ENCODE measurements at places on chromosomes 5 and 9.

DNA sequence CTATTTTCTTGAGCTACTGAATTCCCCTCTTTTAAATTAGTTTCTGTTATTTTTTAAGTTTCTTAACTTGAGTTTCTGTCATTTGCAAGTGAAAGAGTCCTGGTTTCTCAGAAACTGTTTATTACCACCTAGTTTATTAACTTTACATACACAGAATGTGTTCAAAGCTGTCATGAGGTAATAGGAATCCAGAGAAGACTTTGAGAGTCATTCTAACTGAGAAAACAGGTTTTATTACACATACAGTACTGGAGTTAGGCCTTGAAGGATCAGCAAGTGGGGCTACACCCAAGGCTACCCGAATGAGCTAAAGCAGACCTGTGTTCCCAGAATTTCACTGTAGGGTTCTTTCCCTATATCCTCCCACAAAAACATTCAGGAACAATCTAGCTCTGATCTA lies 33.1 kb downstream of the FAM114A2 start:
- no peak for DNase-seq

DNA sequence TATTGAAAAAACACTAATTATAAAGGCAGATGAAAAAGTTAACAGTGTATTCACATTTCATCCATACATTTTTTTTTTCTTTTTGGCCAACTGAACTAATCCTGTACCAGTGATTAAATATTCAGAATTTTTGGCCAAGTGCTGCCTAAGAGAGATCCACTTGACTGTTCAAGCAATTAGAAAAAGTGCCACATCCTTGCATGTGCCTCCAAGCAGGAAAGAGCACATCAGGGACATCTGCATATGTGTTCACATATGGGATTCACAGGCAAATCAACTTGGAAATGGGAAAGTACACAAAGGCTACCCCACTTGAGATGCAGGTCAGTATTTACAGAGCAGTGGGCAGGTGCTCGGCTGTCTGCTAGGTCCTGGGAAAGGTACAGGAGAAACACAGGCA lies 163.3 kb upstream of the LHFPL2 start:
- DNase-seq = no peak

DNA sequence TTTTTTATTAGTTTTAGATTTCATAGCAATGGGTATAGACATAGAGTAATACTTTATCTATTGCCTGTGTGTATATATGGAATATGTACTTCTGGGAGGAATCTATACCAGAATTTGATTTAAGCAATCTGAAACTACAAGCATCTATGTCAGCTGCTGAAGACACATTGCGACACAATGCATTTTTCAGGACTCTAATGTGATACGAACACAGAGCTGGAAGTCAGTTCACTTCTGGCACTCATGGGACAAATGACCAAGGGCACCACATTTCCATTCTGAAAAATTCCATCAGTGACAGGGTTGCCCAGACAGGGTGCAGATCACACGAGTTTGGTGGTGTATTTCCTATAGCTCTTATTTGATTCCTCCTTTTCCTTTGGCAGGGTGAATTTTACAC lies 259.5 kb downstream of the NTRK2 start:
- no peak for DNase-seq

- no peak for DNase-seq
Measured at GRCh38 chr9:88800329-88800682, 191.0 kb upstream of the S1PR3 start.

GRCh38 chr5:168976311-168976970 lies 324.5 kb downstream of the SLIT3 start:
- DNase-seq = no peak

GRCh38 chr5:85604378-85604777 lies 1013.4 kb upstream of the COX7C start:
- no peak for DNase-seq

- DNase-seq = no peak
Measured at GRCh38 chr5:149740866-149741459, 10.9 kb downstream of the PPARGC1B start.

- DNase-seq = no peak
Measured at GRCh38 chr5:139746691-139747582, 48.7 kb upstream of the PSD2 start.

DNA sequence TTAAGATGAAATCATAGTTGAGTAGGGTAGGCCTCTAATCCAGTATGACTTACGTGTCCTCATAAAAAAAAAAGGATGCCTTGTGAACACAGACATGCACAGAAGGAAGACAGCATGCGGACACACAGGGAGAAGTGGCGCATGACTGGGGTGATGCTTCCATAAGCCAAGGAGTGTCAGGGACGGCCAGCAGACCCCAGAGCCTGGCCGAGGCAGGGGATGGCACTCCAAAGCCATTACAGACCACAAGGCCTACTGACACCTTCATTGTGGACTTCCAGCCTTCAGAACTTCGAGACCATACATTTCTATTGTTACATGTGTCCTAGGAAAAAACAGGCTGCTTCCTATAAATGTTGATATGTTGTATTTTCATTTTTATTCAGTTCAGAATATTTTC lies 19.9 kb downstream of the EHMT1 start:
- no peak for DNase-seq

DNA sequence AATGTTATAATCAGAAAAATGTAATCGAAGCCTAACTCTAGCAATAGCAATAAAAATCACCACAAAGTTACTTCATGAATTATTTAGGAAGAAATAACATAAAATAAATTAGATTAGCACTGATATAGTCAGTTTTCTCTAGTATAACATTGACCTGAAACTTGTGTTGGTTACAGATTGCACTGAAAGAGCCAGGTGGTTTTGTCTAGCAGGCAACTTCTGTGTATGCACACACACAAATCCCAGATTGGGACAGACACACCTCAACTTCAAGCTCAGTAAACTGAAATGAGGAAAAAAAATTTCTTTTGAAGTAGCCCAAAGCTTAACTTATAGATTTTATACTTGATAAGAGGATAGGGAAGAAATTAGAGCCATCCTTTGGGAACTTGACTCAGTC lies 129.3 kb downstream of the EFNA5 start:
- DNase-seq = no peak

- DNase-seq = no peak
Measured at GRCh38 chr5:180469586-180469865, 24.7 kb upstream of the CNOT6 start.

GRCh38 chr5:180950291-180950949 lies 38.2 kb upstream of the BTNL3 start:
- no peak for DNase-seq

DNA sequence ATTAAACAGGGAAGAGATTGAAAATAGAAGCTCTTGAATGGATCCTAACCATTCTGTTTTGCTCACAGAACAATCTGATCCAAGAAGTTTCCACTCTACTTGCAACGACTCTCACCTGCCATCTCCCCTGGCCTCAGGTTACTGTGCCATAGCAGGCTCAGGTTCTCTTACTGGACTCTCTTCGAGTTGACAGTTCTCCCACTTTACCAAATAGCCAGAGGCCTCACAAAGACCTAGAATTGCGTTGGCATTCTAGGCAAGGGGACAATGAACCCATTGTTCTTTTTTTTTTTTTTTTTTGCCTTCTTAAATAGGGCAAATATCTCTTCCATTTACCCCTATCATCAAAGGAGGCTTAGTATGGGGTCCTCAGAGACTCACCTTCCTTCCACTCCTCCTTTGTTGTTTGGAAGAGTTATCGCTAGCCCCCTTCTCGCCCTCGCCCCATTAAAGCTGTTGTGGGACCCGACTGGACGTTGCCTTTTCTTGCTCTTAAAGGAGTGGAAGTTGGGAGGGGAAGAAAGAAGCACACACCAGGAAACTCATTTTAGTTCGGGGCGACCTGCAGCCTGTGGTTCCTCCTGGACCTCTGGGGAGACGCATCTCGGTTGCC lies 688 bp upstream of the PLPPR1 start:
- no peak for DNase-seq

DNA sequence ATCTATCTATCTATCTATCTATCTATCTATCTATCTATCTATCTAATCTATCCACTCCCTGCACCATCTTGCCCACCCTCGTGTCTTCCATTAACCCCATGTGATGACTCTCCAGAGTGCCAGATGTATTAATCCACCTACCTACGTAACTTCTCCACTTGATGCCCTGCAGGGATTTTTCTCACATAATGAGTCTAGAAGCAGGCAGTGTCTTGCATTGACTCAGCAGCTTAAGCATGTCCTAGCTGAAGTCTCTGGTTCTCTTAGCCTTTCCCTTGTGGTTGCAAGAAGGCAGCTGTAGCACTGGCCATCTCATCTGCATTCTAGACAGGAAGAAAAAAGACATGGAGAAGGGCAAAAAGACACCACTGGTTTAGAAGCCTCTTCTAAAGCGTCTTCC lies 96.7 kb upstream of the ALDH1B1 start:
- no peak for DNase-seq

- no peak for DNase-seq
Measured at GRCh38 chr9:93033531-93033930, 25.0 kb upstream of the SUSD3 start.

- no peak for DNase-seq
Measured at GRCh38 chr5:60131504-60131903, 238.0 kb upstream of the PDE4D start.

DNA sequence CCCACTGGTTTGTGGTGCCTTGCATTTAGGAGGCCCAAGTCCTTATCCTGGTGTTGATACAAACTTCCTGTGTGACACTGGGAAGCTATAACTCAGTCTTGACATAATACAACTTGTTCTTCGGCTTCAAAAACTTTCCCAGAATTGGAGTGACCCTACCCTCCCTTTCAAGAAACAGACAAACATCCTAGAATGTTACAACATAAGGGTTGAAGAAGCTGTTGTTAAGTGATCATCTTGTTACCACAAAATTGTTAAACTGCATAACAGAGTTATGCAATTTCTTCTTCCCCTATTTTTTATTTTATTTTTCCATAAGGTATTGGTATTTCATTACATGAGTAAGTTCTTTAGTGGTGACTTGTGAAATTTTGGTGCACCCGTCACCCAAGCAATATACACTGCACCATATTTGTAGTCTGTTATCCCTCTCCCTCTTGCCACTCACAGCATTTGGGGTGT lies 21.3 kb downstream of the TLR4 start:
- no peak for DNase-seq

- DNase-seq = no peak
Measured at GRCh38 chr9:121055642-121056143, 5.6 kb upstream of the C5 start.

DNA sequence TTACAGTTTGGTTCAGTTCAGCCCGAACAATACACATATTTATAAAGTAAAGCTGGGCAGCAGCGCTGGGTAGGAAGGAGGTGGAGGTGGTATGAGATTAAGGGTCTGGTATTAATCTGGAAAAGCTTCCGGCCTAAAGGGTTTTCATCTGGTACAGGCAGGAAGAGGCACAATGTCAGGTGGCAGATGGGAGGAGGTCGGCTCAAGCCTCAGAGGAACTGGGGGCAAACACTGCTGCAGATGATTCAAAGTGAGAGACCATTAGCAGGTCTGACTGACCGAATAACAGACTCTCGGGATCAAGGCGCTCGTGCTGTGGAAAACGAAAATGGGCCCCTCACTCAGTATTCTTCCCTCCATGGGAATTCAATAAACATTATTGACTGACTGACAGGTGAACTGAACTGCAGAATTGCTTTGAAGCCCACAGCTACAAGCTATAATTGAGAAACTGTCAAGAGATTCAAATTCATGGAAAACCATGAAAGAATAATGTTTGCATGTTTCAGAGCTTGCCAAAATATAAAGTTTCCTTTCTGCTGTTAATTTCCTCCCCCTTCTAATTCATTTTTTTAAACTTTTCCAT lies 75.3 kb downstream of the TMEM167A start:
- DNase-seq = no peak

DNA sequence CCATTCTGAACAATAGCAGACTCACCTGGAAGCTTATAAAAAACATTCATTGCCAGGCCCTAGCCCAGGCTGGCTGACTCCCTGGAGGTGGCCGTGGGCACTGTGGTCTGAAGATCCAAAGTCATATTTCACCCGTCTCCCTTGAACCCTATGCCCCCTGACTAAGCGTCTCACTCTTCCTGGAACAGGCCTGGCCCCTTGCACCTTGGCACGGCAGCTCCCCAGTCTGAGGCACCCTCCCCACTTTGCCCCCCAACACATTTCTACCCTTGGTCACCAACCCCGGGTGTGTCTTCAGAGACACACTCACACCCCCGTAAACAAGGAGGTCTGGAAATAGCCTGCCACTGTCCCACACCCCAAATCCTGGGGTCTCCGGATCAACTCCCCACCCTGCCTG lies 68.6 kb upstream of the LMX1B start:
- no peak for DNase-seq

GRCh38 chr9:122519376-122519775 lies 435 bp downstream of the OR1J4 start:
- DNase-seq = no peak

DNA sequence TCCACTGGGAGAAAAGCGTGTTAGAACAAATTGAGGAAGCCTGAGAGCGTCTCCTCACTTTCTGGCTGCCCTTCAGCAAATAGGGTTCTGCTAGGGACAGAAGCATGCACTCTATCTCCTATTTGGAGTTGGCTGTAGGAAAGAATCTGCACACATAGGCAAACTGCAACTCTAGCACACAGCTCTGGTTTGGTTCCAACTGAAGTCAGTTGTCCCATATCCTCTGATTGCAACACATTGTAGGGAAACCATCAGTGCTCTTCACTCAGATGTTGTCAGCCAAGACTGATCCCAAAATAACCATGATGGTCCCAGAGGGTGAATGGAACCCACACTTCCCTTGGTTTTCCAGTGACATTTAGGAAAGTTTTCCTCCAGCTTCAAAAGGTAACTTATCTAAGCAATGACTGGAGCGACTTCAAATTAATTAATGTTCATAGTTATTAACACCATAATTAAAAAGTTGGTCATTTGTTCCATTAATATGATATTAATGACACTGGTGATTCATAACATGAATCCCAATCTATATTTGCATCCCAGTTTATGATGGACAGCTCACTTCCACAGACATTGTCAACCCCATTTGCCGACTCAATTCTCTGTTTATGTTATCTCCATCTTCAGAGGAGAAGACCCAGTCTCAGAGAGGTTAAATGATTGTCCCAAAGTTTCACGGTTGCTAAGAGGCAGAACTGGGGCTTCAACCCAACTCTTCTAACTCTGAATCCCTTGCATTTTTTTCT lies 136.7 kb upstream of the ZNF462 start:
- no peak for DNase-seq

- no peak for DNase-seq
Measured at GRCh38 chr5:149759986-149760853, 30.1 kb downstream of the PPARGC1B start.

GRCh38 chr9:126773004-126773607 lies 31.7 kb upstream of the ZBTB43 start:
- DNase-seq = no peak

DNA sequence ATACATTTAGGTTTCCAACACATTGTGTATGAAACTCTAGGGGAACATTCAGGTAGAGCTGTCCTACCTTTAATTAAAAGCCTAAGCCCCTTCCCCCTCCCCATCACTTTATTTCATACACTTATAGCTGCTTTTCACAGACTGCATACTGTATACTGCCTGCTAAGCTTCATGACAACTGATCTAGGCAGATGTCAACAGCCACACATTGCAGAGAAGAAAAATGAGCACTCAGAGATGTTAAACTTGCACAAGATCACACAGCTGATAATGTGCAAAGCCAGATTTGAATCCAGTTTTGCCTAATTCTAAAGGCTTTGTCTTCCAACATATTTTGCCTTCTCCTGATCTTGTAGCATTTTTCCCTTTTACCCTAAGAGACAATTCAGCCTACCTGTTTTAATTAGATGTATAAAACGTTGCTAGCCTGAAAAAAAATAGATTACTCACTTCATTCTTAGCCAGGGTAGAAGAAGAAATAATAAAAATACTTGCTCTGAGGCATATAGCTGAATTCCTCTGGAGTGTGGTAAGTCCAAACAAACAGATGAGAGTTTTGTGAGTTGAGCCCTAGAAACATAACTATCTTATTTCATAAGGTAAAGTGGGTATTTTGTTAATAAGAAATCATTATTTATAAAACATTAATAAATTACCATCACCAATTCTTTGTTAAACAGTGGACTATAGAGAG lies 56.9 kb upstream of the CAST start:
- DNase-seq = no peak

All from GM12864 (cell line).